Inflammatory macrophage treated with lipopolysaccharide for 1 hour (primary cell): ENCODE measurements at places on chromosomes 7 and 10.

DNA sequence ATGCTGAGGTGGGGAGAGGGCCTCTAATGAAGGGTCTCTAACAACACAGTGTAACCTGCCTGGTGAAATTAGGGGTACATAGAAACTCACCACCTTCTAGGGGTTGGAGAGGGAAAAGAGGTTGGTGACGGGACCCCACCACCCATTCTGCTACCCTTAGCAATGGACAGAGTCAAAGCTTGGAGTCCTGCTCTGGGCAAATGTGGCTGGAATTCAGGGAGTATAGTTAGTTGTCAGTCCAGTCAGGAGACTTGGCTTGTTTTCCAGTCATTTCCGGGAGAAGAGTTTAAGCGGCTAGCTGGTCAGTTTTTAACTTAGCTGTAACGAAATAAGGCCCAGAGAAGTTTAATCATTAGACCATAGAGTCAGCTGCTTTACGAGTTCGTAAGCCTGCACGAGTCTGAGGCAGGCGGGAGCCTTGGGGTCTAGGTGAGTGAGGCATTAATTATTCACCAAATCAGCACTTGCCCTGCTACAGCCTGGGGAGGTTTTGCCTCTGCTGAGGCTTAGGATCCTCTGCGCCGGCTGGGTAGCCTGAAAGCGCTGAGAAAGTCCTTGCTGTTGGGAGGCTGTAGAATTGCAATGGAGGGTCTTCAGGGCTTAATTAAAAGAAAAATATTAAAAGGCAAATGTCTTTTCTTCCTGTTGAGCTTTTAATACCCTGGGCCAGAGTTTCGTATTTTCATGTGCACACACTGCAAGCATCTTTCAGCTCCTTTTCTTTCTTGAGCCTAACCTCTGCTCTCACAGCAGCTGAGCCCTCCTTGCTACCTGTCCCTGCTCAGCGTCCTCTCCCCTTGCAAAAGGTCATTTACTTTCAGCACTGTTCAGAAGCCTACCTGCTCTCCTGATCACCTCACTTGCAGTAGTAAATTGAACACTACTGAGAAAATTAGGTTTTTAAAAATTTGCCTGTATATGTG lies 1.5 kb upstream of the LAMB1 start:
- no peak for DNase-seq

GRCh38 chr7:91633013-91633441 lies 247.5 kb downstream of the MTERF1 start:
- no peak for DNase-seq

- DNase-seq = no peak
These were observed 321.8 kb downstream of the ZNF248 start for GRCh38 chr10:37535459-37536246.

DNA sequence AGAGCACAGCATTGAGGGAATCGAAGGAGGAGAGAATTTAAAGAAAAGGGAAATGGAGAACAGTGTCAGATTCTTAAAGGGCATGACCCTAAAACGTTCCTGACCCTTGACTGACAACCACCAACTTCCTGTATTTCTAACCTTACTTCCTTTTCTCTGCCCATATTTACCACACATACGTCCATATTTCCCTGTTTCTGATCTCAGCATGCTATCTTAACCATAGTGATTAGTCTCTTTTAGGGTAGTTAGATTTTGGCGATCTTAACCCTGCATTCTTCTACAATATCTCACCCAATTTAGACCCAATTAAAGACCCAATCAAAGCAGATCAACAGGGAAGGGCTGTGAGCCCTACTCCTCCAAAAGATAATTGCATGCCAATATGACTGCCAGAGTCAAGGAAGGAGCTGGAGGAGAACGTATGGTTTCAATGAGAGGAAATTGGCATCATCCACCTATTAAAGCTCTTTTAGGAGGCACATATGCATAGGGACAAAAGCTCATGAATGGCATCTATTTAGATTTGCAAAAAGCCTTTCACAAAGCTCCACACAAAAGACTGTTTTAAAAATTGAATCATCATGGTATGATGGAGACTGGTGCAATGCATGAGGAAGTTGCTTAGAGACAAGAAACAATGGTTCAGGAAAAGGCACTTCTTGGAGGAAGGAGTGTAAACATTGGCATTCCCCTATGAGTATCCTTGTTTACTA lies 49.0 kb upstream of the ARHGAP12 start:
- peak; percentile 69 for DNase-seq

DNA sequence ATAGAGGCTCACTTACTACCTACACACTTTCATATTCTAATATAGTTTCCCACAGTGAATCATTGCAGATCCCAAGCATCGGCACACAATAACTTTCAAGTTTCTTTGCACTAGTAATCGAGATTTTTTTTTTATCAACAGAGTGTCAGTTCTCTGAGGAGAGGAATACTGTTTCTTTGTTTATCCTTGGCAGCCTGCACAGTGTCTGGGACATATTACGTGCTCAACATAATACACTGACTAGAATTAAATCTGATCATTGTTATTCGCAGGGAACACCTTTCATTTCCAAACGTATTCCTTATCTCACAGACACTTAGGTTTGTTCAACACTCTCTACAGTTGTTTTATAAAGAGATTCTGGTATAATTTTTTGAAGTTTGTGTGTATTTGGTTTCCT lies 95.3 kb downstream of the CACNA2D1 start:
- DNase-seq = no peak

DNA sequence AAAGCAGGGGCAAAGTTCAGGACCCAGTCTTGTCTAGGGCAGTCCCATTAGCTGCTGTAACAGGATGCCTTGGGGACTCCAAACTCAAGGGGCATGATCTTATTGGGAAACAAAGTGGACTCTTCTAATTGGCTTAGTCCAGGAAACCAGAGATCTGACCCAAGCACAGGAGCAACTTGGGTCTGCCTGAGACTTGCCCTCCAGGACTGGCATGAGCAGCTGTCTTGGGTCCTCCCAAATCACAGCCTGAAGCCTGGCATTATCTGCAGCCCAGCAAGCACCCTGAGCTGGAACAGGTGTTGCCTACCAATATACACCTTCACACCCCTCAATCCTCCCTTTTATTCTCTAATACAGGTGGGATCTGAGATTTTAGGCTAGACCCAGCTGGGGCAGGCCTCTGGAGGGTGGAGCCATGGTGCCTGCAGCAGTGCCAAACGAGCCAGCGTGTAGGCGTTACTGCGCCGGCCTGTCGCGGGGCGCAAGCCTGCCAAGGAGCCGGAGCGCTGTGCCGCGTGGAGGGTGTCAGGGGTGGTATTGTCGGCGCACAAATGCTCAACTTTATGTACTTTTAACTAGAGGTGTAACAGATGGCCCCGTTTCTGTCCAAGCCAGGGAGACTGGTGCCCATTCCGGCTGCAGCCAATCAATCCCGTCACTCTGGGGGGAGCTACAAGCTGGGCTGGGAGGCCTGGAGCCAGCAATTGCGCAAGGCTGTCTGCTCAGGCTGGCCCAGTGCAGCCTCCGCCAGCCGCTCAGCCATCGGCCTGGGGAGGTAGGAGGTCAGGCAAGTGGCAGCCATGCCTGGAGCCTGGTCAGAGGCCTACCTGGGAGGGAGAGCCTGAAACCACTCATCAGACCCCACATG lies 12.8 kb upstream of the LBX1 start:
- DNase-seq = no peak

DNA sequence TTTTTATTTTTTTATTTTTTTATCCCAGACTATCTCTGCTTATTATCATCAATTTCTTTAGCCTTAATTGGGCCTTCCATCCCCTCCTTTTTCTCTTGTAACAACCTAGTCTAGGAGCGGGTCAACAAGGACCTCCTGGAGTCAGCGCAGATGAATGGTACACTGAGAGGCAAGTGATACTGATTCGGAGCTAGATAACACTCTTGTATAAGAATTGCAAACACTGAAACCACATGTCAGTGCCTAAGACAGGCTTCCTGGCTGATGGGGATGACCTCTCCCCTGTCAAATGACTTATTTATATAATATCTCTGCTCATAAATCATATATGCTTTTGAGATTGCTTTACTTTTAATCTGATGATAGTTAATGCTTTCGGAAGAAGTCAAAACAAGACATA lies 22.7 kb downstream of the BPGM start:
- DNase-seq = no peak

- no peak for DNase-seq
These were observed 5.4 kb upstream of the STK17A start for GRCh38 chr7:43577485-43577951.

DNA sequence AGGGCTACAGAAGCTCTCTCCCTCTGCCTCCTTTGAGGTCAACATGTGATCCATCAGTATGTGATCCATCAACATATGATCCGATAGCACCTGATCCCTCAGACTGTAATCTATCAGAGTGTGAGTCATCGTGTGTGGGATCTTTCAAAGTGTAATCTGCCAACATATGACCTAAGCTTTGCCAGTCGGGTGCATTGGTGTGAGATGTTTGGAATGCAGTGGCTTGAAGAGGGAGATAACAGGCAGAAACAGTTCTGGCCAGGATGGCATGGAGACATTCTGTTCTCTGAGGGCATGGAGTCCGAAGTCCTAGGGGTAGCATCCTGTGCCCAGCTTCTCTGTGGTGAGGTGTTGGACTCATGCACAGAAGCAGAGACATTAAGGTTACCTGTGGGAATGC lies 217.7 kb upstream of the ETV1 start:
- no peak for DNase-seq

GRCh38 chr7:122316467-122317388 lies 12.2 kb upstream of the FEZF1 start:
- no peak for DNase-seq

DNA sequence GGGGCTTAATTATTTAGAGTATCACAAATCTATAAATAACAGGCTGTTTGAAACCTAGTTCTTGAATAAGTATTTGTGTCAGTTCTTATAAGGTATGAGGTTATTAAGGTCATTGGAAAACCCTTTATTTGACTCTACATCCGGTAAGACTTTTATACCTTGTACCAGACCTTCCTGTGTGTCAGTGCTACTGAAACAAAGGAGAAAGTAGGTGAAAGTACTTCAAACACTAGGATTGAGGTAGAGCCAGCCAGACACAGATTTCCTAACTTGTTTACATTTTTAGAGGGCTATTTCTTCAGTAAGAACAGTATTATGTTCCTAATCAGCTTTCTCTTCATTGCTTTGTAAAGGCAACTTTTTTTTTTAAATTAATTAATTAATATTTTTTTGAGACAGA lies 93.9 kb downstream of the ZNRF2 start:
- DNase-seq = no peak

DNA sequence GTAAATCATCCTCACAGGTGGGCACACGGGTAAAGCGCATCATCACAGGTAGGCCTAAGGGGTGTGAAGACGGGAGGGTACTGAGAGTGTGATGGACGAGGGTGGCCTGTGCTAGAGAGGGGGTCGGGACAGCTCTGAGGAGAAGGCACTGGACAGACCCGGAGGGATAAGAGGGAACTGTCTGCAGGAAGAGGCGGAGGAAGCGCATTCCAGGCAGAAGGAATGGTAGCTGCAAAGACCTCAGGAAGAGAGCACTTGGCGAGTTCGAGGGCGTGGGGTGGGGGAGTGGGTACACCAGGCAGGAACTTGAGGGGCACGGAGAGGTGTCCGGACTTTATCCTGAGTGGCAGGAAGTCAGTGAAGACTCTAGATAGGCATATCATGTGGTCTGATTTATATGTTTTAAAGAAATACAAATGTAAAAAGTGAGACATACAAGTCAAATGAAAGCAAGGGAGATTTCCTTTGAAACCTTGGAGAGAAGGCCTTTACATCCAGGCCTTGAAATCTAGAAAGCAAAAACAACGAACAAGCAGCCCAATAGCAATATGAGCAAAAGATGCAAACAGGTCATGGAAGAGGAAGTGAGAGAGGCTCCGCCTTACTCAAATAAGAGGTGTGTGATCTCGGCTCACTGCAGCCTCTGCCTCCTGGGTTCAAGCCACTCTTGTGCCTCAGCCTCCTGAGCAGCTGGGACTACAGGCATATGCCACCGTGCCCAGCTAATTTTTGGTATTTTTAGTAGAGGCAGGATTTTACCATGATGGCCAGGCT lies 3.6 kb downstream of the LHPP start:
- DNase-seq = no peak

DNA sequence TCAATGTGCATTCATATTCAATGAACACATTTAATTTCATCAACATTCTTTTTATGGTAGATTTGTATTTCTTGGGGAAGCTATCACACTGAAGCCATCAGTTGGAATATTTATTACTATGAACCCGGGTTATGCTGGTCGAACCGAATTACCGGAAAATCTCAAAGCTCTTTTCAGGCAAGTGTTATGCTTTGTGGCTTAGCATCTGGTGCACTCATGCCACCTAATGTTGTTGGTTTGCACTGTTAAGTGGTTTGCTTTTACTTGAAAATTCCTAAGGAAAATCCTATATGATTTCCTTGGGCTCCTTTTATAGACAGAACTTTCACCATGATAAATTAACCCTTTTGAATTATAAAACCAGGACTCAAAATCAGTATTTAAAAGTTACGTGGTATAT lies 147.9 kb downstream of the DNAH11 start:
- no peak for DNase-seq

GRCh38 chr7:105261689-105262088 lies 127.0 kb downstream of the SRPK2 start:
- peak; percentile 29 for DNase-seq

GRCh38 chr10:57168611-57169240 lies 807.7 kb upstream of the ZWINT start:
- DNase-seq = no peak
